Stimulated activated CD4-positive, alpha-beta T cell treated with anti-CD3 and anti-CD28 coated beads, Interleukin-15, amount 100 ng/mL, for 1 hour (primary cell): ENCODE measurements at places on chromosomes 4 and X.

DNA sequence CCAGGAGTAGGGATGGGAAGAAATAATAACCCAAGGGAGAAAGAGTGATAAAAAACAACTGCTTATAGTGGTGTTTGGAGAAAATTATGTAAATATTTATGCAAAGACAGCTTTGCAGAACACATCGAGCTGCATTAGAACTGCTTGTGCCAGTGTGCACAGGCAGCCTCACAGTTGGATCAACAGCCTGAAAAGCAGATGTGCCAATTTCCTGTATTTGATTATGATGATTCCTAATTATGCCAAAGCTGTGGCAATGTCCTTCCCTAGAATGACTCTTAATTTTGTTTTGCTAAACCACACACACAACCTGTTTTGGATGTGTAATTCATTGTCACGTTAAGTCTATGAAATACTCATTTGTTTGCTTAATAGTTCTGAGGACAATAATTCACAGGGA is 30.6 kb upstream of the ANTXR2 start:
- no peak for DNase-seq

DNA sequence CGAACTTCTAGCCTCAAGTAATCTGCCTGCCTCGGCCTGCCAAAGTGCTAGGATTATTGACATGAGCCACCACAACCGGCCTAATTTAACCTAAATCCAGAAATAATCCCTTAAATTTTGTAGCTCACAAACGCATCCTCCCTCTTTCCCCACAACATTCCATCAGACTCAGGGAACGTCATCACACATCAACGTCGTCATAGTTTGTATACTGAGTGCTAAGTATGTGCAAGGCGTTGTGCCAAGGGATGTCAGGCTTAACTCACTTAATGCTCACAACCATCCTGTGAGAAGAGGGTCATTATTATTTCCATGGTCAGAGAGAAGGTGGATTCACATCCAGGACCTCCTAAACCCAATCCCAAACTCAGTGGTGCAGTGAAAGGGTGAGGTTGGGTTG is 9.6 kb upstream of the GSX2 start:
- no peak for DNase-seq

- DNase-seq = no peak
Observed at GRCh38 chr4:13944095-13944511, 316.6 kb upstream of the BOD1L1 start.

GRCh38 chr4:152281822-152282221 is 254.1 kb downstream of the FBXW7 start:
- no peak for DNase-seq

DNA sequence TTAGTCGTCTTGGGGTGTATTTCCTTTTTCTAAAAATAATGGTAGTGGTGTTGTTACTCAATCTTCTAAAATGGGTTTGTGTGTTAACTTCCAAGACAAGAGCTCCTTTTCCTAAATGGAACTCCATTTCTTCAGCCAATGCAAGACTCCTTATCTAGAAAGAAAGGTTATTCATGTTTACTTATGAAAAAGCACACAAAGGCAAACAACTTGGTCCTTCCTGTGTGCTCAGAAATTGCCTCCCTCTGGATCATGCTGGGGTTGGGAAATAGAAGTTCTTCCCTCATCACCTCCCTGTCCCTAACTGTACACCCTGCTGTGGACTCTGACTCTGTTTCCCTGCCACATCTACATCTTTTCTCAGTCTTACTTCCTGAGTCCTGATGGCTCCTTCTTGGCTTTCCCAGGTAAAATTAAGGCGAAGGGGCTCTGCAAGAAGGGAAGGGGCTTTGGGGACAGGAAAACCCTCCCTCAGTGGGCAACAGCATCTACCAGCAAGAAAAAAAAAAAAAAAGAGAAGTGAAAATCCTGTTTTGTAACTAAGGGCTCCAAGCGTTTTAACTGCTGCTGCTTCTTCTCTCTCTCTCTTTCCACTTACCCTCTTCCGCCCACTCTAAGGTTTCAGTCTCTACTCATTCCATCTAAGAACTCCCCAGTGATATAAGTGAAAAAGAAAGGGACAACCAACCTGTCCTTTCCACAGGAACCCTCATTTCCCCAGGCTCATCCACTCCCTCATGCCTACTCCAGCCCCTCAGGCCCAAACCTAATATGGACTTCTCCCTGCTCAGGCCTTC is 19.8 kb upstream of the TASL start:
- DNase-seq = no peak

DNA sequence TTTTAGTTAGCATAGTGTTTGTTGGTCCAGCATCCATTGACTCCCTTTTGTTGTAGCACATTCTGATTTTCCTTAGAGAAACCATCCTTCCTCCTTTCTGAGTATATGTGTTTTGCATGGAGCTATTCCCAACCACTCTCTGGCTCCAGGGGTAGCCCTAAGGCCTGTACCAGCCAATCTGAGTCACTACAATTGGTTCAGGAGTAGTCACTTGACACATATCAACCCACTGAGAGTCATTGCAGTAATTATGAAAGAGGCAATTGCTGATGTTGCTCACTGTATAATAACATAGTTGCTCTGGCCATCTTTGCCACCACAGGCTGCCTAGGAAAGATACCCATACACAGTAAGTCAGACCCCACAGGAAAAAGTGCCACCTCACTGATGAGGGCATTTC is 71.2 kb upstream of the GRID2 start:
- DNase-seq = no peak

- no peak for DNase-seq
Observed at GRCh38 chr4:145815626-145816025, 123.0 kb downstream of the ZNF827 start.

DNA sequence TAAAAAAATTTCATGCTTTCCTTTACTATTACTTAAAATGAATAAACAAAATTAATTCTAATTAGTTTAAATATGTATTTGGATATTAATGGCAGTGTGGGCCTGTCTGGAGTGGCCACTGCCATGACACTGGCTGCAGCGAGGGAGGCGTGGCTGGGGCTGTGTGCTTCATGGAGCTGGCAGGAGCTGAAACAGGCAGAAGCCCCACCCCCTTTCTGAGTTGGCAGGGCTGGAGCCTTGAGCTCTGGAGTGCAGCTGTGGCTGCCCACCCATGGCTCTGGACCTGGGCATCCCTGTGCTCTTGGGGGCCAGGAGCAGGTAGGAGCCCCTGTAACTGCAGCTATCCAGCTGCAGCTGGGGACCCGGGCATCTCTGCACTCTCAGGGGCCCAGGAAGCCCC is 8.2 kb upstream of the HSD17B11 start:
- DNase-seq = no peak

DNA sequence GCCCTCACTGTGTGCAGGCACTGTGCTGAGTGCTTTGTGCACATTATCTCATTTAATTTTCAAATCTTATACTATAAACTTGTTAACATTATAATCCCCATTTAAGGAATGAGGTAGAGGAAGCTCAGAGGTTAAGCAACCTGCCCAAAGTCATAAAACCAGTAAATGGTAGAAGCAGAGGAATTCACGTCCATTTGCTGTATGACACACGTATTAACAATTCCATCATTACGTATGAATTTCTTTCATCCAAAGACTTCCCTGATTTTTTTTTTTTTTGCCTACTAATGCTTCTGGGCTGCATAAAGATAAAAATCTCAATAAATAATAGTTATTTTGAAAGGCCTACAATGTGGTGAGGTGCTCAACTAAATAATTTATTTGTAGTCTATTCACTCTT is 64.5 kb upstream of the H2AZ1 start:
- DNase-seq = no peak

DNA sequence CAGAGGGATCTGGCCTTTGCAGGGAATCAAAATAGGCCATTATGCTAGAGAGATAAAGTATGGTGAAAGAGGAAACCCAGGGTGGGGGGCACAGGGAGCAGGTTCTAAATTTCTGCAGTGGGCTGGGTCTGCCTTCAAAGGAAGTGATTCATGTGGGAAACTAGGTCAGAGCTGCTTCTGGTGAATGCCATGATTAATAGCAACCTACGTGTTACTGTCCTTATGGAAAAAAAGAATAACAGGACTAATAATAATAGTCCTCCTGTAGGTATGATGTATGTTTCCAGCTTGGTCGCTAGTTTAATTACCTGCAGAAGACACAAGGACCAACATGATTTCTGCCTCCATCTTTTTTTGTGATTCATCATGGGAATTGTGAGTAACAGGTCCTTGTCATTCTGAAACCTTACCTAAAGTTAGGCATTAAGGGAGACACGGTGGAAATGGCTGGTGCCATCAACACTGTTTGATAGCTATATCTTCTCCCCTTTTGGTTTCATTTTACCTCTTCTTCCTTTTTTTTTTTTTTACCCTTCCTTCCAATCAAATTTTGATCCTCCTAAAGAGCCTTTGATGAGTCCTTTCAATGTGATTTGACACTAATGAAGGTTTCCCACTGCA is 180.4 kb downstream of the CPEB2 start:
- DNase-seq = no peak

DNA sequence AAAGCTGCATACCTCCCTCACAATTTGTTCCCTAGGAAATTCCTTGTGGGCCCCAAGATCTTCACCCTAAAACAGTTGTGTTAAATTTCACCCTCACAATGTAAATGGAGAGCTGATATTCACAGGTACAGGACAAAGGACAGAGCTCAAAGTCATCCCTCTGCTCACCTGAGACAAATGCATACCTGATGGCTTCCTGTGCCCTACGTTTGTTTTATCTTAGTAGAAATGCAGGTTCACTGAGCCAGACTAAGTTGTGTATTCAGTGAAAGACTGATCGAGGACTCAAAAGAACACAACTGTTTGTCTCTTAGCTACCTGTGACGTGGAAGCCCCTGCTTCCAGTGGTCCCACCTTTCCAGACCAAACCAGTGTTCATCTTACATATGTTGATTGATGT is 53.6 kb downstream of the TRMT44 start:
- no peak for DNase-seq

GRCh38 chr4:110211007-110211769 is 12.8 kb upstream of the ELOVL6 start:
- no peak for DNase-seq

DNA sequence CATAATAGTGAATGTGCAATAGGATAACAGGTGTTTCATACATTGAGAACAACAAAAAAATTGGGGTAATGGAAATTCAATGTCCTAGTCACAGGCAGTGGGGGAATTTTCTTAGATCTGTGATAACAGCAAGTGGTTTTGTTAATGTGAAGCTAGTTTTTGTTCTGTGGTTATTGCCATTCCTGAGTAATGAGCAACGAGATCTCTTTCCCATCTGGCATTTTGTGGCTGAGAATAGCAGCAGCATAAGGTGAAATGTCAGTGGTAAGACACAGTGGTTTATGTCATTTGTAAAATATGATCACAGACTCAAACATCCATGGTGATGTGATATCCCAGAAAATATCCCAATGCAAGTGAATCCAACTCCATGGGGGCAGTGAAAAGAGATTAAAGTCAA is 497.5 kb downstream of the KCNIP4 start:
- no peak for DNase-seq

DNA sequence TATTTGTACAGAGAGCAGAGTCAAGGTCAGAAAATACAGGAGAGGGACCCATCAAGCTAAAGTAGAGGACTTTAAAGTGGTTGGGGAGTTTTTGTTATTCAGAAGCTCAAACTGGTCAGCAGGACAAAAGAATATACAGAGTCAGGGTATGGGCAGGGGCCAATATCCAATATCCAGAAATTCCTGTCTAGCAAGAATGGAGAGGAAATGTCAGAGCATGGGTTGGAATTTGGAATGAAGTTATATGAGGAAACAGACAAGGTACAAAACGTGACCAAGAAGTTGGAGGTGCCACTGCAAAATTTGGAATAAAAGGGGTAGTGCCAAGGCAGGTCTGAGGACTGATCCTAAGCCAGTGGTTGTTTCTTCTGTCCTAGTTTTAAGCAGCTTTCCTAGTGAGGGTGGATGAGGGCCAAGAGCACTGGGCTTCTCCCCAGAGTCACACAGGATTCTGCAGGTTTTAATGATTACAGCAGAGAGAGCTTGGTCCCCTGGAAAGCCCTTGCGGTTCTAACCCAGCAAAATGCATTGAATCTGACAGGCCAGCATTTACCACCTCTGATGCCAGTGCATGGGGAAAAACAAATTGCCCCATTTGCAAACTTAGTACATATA is 304.7 kb upstream of the FTHL17 start:
- DNase-seq = no peak

DNA sequence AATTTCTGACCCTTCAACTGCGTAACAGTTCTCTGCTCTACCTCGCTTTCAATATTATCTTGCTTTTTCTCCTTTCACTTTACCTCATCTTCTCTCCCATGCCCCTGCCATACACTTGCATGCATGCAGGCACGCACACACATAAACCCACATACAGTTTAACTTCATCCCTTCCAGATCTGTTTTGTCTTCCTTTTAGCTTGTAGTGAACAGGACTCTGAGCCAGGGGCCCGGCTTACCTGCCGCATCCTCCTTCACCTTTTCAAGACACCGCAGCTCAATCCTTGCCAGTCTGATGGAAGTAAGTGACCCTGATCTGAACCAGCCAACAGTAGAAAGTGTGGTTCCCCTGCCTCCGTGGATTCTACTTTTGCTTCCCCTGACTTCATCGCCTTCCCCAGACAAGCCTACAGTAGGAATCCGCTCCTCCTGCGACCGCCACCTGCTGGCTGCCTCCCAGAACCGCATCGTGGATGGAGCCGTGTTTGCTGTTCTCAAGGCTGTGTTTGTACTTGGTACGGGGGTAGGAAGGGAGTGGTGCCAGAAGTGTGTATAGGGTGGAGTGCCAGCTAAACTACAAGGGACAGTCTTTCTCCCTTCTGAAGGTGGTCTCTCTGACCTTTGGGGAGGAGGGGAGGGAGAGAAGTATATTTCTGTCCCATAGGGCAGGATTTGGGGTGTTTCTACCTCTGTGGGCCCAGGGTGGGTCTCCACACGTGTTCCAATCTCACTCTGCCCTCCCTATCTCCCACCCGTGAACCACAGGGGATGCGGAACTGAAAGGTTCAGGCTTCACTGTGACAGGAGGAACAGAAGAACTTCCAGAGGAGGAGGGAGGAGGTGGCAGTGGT is 10.7 kb downstream of the MED12 start:
- DNase-seq = peak; percentile 49

GRCh38 chr4:11485926-11486325 is 57.2 kb upstream of the HS3ST1 start:
- no peak for DNase-seq

DNA sequence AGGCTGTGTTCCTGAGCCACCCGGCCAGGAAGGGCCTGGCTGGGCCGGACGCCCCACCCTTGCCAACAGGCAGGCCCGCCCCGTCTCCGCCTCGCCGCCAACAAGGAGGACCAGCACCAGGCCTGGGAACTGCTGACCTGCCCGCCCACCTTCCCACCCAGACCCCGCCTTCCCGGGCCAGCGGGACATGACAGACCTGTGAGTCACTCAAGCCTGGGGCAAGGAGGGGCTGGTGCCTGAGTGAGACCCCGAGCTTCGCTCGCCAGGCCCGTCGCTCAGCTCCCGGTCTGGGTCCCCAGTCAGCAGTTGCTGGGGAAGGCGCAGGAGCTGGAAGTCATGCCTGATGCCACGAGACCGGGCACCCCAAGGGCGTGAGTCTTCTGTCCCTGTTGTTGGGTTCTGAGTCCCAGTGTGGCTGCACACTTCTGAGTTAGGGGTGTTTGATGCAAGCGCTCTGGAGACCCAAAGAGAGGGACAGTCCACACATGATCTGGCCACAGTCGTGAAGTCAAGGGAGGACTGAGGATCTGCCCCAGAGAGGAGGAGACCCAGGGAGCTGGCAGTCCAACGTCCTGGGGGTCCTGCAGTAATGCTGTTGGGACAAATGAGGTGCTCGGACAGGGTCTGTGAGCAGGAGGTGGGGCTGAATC is at the start of gene DNASE1L1:
TSS of gene DNASE1L1 (minus strand) at position 33 of the 650 bp plus-strand sequence. CDS start 3,686 bp downstream, outside the sequence.
- DNase-seq = no peak
